ENCODE measurements at places on chromosomes 2 and 18. TPM values are rescaled to one million over a fixed set of nuclear protein-coding genes. Genes with fewer than 3 reads are reported as not detected.

Gene TRIM43B
- total RNA-seq = not detected

Gene RIT2
- not detected for total RNA-seq

Gene TIGD1
- total RNA-seq = 3.9 TPM

Gene MIB1
- total RNA-seq = 31.3 TPM

- no peak for DNase-seq
These were observed 33.9 kb downstream of the CD8B2 start for GRCh38 chr2:106521016-106521415.

DNA sequence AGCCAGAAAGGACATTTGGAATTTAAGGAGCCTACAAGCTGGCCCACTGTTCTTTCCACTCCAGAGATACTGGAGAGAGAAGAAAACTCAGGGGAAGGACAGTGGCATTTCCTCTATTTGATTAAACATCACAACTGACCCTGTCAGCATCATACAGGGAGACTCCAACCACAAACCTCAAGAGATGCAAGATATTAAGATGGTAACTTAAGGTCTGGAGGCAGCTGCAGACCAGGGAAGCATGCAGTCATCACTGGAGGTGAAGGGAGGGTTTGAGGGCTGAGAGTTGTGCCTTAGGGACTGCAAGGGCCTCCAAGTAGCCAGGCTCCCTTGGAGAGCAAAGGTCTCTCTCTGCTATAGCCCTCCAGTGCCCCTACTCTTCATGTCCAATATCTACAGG lies 67.4 kb downstream of the RNF152 start:
- no peak for DNase-seq

DNA sequence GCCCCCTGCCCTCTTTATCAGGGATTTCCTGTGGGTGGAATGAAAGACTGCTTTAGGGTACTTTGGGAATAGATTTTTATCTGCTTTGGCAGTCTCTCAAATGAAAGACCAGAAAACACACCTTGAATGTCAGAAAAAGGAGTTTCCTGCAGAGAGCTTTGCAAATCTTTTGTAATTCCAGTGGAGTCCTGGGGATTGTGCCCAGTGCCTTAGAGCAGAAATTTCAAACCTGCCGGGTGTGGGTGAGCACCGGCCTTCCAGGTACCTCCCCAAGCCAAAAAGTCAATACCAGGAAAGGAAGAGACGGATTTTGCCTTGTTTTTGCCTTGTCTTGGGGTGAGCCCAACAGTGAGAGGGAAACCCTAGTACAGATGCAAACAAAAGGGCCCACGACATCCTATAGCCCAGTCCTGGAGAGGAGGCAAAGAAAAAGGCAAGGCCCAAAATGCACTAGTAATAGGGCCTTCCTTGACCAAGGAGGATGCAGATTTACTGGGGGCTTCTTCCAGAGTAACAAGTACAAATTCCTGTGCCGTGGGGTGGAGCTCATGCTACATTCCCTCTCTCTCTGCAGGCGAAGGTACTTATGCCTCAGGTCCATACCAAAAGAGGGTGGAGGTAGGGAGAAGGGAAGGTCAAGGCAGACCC lies 36.4 kb downstream of the FOXI3 start:
- no peak for DNase-seq

GRCh38 chr2:24304098-24304497 lies 56.2 kb downstream of the ITSN2 start:
- DNase-seq = peak; percentile 70

Data from upper lobe of right lung (tissue), 1 donor.